ENCODE measurements at places on chromosomes 16 and 17.

- no peak for DNase-seq
Observed at GRCh38 chr16:65600629-65601028, 478.8 kb upstream of the CDH11 start.

- no peak for DNase-seq
Observed at GRCh38 chr16:31003744-31004143, 6.7 kb downstream of the STX1B start.

DNA sequence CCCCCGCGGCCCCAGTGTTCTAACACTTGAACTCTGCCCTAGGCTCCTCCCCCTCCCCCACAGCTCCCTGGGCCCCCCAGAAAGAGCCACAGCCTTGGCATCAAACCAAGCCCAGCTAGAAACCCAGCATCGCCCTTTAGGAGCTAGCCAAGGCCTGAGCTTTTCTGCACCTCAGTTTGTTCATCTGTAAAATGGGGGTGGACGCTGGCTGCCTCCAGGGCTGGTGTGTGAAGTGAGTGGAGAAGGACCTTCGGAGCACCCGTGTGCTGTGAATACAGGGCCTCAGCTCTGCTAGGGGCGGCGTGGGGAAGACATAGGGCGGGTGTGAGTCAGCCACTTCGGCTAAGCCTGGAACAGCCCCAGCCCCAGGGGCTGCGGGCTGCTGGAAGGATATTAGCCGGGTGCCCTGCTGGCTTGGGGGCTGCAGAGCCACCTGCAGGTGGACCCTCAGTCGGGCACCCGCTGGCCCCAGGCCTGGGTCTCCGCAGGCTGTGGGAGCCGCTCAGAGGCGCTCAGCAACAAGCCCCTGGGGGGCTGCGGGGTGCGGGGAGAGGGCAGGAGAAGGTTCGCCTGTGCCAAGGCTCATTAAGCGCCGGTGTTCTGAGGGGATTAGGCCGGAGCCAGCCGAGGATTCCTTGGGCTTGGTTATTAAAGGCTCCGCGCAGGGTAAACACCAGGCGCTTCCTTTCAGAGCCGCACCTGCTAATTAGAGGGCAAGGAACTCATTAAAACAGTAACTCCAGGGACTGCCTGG, 217.0 kb upstream of the CIBAR2 start:
- no peak for DNase-seq

DNA sequence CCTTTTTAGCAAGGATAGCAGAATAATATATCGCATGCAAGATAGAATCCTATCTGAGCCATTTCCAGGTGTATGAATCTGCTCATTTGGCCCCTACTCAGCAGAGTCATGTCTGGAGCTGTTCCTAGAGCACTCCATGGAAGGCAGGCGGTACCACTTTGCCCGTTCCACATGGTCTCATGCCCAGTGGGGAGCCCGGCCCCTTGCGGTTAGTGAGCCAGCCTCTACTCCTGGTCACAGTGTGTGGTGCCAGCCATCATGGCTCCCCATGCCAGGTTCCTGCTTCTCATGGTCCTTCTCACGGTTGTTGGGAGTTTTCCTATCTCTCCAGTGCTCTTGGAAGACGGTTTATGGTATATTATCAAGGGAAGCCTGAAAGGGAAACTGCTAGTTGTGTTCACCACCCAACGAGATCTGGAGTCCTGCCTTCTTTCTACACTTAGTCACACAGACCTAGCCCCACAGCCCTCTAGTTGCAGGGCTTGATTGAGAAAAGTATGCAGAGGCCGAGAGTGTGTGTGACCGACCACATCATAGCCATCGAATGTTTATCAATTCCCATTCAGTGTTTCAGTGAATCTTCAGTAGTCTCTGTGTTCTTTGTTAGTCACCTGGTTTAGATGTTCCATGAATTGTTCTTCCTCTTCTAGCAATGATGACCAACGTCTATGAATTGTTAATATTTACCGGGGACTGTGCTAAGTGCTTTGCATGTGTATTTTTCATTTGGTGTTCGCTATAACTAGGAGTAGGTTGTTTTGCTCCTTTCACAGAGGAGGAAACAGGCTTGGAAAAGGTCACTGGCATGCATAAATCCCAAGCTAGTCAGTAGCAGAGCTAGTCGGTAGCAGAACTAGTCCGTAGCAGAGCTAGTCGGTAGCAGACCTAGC, 9.6 kb downstream of the JPT2 start:
- DNase-seq, result no peak

DNA sequence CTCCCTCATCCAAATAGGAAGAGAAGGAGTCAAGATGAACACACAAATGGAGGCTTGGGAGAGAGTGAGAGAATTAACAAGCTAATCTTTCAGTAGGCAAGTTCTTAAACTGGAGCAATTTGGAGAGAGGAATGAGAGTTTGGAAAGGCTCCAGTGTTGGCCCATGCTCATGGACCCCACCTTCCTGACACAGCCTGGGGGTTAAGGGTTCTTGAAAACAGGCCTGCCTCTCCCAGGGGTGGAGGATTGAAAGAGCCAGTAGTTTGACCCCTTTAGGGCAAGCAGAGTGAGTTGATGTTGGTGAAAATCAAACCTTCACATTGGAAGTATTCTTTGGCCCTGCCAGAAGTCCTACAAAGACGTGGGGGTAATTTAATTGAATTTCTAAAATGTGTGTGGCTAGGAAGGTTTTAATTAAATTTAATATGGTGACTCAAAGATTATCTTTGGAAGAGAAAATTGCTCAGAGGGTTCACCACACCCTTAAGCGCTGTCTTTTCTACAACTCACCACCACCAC, 5.8 kb downstream of the HOXB3 start:
- no peak for DNase-seq

- no peak for DNase-seq
Observed at GRCh38 chr17:47952171-47953021, 5.3 kb downstream of the PRR15L start.
